ENCODE measurements at places on chromosomes 16 and 17. TPM values are rescaled to one million over a fixed set of nuclear protein-coding genes. Genes with fewer than 3 reads are reported as not detected.

The CHTF8 gene
- 30.0 TPM for total RNA-seq

The PRSS33 gene
- not detected for total RNA-seq

The CCL17 gene
- not detected for total RNA-seq

The CCL1 gene
- not detected for total RNA-seq

The CDH5 gene
- total RNA-seq: 0.83 TPM

The HID1 gene
- total RNA-seq: 0.28 TPM

The NXPH3 gene
- 0.14 TPM for total RNA-seq

The TNFRSF13B gene
- total RNA-seq: not detected

The FOXL1 gene
- total RNA-seq: 2.7 TPM

The KRT40 gene
- not detected for total RNA-seq
